ENCODE measurements at places on chromosomes 11 and 22.

- no peak for DNase-seq
Measured at GRCh38 chr11:34667810-34668582, 47.1 kb downstream of the EHF start.

- no peak for DNase-seq
Measured at GRCh38 chr11:68312117-68312779, at the start of gene LRP5. TSS of gene LRP5 (plus strand) at chr11:68312591. CDS start at chr11:68312715, 124 bp downstream.

DNA sequence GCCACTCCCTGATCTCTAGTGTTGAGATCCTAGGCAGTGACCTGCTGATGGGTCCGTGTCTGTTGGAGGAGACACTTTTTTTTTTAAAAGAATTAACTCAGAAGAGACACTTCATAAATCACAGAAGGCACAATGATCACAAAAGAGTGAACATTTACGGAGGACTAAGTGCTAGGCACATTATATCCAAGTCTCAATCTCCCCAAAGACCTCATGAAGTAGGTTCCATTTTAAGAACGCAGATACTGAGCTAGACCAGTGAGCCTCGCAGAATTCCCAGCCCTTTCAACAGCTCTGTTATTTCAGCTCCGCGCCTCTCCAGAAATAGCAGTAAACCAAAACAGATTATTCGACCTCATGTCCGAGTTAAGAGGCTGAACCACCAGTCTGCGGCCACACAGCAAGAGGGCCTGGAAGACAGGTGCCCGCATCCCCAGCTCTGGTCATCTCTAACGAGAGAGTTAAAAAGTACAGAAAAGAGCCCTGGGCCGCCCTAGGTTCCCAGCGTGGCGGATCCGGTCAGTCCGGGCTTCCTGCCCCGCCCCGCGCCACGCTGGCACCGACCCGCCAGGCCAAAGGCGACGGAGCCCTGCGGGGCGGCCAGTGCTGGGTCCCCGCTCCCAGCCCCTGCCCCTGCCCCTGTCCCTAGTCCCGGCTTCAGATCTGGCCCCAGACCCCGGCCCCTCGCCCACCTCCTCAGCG, 612 bp downstream of the XBP1 start:
- no peak for DNase-seq

GRCh38 chr11:24206030-24206429, 290.8 kb upstream of the LUZP2 start:
- DNase-seq = no peak

GRCh38 chr11:57255618-57256017, 18.6 kb upstream of the APLNR start:
- DNase-seq = no peak

DNA sequence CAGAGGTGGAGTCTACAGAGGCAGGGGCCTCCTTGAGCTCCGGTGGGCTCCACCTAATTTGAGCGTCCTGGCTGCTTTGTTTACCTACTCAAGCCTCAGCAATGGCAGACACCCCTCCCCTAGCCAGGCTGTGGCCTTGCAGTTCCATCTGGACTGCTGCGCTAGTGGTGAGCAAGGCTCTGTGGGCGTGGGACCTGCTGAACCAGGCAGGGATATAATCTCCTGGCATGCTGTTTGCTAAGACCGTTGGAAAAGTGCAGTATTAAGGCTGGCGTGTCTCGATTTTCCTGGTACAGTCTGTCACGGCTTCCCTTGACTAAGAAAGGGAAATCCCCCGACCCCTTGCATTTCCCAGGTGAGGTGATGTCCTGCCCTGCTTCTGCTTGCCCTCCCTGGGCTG, 77.7 kb downstream of the GDPD4 start:
- DNase-seq = no peak

DNA sequence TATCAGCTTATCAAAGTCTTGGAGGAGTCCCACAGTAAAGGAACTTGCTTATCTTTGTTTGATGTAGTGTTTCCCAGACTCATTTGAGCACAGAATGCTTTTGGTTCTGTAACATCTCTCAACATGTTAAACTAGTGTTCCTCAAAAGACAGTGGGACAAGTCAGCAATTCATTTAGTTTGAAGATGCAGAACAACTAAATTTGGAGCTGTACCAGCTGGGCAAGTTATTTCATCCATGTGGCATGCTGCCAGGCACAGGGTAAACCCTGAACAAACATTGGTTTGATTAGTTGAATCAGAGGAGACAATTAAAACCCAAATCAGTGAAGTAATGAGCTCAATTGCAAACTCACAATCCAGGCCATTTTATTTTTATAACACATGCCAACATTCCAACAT, 141.2 kb downstream of the CSNK2A3 start:
- no peak for DNase-seq

DNA sequence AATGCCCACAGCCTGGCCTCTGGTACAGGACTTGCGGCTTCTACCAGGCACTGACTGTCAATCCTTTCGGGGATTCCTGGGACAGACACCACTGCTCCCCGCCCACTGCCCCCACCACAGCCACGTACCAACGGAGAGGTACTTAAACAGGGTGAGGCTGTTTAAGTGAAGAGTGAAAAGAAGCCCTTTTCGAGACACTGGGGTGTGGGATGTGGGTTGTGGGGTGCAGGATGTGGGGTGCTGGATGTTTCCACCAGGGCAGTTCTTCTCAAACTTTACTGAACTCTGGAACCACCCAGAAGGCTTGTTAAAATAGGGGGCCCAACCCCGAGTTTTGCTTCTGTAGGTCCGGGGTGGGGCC, 34.2 kb upstream of the PRR5 start:
- no peak for DNase-seq

- peak; percentile 32 for DNase-seq
Measured at GRCh38 chr11:67118181-67118766, 789 bp upstream of the KDM2A start.

GRCh38 chr11:416757-417621, 2.2 kb upstream of the SIGIRR start:
- DNase-seq = no peak

GRCh38 chr11:116366980-116367645, 405.7 kb downstream of the BUD13 start:
- no peak for DNase-seq

DNA sequence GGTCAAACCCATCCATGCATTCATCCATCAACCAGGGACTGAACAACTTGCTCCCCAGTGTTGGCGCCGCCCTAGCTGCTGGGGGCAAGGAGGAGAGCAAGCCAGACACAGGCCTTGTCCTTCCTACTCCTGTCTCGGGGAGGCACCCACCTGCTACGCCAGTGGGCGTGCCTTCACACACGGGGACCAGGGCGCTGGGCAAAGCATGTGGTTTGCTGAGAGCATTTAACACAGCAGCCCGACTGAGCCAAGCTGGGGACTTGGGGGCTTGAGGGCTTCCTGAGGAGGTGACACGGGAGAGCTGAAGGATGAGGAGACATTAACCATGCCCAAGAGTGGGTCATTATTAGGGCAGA, 30.6 kb downstream of the CACNA1I start:
- DNase-seq = no peak

- no peak for DNase-seq
Measured at GRCh38 chr22:20044495-20045151, 23.7 kb downstream of the TANGO2 start.

DNA sequence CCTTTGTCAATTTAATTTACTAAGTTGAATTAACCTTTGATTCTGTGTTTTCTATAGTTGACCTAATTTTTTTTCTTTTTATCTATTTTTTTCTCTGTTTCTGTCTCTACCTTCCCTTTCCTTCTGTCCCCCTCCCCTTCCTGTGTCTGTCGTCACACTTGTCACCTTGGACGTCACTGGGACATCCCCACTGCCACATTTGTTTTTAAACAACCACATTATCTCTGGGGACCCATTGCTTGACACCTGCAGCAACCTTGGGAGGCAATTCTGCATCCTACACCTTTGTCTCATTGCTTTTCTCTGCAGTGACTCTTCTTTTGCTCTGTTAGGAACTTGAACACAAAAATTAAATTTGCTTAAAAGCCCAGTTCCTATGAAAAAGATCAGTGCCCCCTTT, 51.8 kb upstream of the TTC12 start:
- no peak for DNase-seq

GRCh38 chr11:128955636-128956035, 13.0 kb upstream of the TP53AIP1 start:
- no peak for DNase-seq

DNA sequence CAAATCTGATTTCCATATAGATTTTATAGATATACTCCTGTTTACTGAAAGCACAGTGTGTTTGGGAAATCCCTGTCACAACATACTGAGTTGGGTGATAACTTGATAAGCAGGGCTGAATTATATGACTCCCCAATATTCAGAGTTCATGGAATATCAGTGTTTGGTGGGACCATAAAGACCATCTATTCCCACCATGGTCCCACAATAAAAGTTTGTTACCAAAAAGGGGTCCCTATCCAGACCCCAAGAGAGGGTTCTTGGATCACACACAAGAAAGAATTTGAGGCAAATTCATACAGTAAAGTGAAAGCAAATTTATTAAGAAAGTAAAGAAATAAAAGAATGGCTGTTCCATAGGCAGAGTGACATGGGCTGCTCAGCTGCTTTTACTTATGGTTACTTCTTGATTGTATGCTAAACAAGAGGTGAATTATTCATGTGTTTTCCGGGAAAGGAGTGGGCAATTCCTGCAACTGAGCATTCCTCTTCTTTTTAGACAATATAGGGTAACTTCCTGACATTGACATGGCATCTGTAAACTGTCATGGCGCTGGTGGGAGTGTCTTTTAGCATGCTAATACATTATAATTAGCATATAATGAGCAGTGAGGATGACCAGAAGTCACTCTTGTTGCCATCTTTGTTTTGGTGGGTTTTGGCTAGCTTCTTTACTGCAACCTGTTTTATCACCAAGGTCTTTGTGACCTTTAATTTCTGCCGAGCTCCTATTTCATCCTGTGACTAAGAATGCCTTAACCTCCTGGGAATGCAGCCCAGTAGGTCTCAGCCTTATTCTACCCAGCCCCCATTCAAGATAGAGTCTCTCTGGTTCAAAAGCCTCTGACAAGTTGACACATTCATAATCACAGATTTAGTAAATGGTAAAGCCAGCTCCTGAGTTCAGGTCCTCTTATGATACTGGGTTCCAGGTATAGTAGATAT, 240.6 kb upstream of the PDGFD start:
- DNase-seq = no peak

DNA sequence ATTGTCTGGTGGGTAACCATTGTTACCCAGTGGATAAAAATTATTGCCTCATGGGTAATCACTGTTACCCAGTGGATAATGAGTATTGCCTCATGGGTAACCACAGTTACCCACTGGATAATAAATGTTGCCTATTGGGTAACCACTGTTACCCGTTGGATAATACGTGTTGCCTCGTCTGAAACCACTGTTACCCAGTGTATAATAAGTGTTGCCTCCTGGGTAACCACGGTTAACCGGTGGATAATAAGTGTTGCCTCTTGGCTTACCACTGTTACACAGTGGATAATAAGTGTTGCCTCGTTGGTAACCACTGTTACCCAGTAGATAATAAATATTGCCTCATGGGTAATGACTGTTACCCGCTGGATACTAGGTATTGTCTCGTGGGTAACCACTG, 20.9 kb upstream of the NXPE4 start:
- DNase-seq = no peak

DNA sequence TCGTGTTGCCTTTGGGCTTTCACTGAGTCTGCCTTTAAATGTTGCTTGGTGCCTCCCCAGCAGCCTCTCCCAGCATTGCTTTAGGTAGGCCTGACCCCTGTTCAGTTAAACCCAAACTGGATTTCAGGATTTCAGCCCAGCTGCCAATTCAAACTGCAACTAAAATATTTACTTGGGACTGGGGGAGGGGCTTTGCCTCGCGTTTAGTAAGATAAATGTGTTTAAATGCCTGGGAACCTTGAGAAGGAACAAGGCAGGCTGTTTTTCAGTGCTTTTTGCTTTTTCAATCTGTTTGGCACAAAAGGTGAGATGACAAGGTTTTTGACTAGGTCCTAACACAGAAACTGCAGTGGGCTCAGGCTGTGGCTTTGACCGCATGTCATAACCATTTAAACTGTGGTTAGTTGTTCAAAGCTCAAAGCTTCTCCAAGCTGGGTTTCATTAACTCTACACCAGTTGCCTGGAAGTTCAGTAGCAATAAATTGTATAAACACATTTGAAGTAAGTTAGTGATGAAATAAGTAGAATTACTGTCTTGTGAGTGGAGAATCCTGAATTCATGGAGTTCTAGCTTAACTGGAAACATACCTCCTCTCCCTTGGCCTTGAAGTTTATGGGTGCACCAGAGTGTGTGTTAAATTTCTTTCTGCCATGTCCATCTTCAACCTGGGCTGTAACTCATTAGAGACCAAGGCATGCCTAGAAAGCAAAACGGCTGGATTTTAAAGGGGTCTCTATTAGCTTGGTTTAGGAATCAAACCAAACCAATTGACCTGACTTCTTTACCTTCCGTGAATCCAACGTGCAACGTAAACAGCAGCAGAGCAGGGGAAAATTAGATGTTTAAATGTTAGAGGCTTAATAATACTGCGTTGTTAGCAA, 3.6 kb downstream of the PKNOX2 start:
- no peak for DNase-seq

DNA sequence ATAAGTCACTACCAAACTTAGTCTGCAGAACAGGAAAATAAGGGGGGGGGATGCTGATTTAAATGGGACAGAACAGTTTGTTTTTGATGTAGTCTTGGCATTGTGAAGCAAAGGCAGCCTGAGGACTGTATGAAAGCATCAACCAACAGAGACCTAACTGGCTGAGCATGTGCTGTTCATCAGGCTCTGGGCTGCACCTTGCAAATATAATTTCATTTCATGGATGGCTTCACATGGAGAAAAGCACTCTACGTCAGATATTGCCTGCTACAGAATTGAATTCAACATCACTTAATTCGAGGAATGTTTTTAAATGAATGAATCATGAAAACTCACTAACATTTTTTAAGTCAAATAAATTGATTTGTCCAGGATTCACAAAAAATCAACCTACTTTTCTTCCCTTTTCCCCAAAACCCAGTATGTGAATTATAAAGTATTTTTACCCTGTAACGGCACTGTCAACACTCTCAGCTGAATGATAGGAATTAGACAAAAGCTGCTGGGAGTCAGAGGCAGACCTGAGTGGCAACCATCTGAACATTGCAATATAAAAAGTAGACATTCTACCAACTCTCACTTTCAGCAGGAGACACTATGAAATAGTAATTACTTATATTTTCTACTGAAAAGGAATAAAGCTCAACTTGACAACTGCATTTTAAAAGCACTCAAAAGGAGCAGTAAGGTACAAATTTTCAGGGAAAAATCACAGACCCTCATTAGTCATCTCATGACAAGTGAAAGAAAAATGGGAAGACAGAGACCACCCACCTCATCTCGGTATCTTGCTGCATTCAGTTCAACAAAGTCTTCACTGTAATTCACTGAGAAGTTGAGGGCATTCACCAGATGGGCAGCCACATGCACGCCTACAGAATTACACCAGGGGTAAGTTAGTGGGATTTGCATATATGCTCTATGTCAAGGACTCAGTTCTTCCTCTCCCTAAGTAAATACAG, 47.5 kb downstream of the NOX4 start:
- DNase-seq = no peak

- DNase-seq = no peak
Measured at GRCh38 chr11:99952816-99953215, 734.3 kb upstream of the ARHGAP42 start.

DNA sequence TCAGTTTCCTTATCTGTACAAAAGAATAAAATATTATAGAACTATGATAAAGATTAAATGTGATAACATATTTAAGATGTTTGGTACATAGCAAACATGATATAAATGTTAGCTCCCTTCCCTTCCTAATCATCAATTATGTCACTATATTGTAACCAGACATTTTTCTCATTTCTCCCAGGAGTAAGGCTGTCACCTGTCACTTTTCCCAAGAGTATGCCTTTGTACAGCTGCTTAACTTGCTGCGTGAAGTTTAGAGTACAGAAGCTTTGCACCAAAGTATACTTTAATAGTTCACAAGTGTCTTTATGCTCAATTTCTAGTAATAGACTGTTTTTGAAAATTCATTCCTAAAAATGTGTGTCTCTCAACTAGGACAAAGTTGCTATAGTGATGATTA, 186.9 kb downstream of the DLG2 start:
- DNase-seq = no peak

Measured in activated T-cell treated with anti-CD3 and anti-CD28 coated beads for 24 hours (primary cell).